ENCODE measurements at places on chromosomes 3 and 15.

GRCh38 chr15:68620721-68621527 is 42.1 kb downstream of the CORO2B start:
- DNase-seq: no peak

DNA sequence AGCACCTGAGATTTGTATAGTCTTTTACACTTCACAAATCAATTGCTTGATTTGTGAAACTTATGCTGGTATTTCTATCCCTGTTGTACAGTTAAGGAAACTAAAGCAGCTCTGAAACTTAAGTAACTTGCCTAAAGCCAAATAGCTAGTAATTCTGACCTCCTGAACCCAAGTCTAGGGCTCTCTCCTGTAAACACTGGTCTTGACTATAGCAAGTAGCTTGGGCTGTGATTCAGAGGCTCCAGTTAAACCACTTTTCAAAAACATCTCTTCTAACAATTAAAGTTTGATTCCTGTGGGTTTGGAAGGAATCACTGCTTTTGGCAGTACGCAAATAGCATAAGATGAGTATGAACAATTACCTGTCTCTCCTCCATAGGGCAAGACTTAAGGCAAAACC is 18.5 kb upstream of the CMTM8 start:
- DNase-seq: no peak

- no peak for DNase-seq
Observed at GRCh38 chr3:10520072-10520471, 14.7 kb upstream of the ATP2B2 start.

DNA sequence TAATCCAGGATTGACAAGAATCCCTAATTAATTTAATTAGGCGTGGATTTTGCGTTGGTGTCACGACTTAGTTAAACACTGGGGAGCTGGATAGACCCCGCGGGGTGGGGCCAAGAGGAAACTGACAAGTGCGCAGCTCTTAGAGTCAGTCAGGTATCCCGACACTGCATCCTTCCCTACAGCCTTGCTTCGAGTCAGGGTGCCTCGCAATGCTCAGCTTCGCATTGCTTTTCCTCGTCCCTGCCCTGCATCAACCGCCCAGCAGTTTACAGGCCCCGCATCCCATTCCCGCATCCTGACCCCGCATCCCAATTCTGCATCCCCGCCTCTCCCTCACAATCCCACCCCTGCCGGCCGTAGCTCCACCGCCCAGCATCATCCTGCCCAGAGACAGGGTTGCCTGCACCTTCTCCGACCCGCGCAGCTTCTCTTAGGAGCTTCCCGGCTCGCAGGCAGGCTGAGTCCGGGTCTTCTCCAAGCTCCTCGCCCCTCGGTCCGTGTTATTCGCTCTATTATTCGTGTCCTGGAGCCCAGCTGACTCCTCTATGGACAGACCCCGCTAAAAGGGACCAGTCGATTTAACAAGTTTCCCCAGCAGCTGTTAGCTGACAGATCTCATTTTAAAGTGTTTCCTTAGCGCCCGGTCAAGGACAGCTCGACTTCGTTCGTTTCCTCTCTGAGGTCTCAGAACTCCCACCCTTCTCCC is 699 bp upstream of the SHOX2 start:
- DNase-seq: peak; percentile 28

- DNase-seq: peak; percentile 38
Observed at GRCh38 chr3:198079771-198080520, 119.9 kb downstream of the LMLN start.

GRCh38 chr15:100689131-100689899 is 86.9 kb downstream of the ASB7 start:
- no peak for DNase-seq

DNA sequence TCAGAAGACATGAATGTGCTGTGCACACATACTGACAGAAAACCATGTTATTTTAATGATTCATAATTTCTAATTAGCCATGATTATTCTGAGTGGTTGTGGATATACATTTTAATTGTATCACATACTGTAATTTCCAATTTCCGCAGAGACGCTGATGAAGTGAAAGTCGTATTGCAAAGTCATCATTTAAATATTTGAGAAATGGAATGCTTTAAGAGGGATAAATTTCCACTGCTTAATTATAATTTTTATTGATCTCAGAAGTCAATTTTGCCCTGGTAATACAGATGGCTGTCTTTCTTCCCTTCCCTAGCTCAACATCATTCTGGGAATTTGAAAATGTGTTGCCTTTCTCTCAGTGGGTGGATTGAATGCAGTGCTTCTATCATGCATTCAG is 819.3 kb downstream of the ROBO2 start:
- no peak for DNase-seq

- DNase-seq: no peak
Observed at GRCh38 chr3:49462222-49462621, 7.8 kb upstream of the DAG1 start.

GRCh38 chr15:68176601-68177000 is 28.5 kb downstream of the CALML4 start:
- DNase-seq: no peak

- peak; percentile 67 for DNase-seq
Observed at GRCh38 chr15:71048913-71049675, 66.2 kb upstream of the THSD4 start.

GRCh38 chr3:13879946-13880810 is at the start of gene WNT7A:
Gene WNT7A (minus strand): TSS chr3:13880071. CDS start chr3:13879816, 255 bp downstream.
- no peak for DNase-seq

DNA sequence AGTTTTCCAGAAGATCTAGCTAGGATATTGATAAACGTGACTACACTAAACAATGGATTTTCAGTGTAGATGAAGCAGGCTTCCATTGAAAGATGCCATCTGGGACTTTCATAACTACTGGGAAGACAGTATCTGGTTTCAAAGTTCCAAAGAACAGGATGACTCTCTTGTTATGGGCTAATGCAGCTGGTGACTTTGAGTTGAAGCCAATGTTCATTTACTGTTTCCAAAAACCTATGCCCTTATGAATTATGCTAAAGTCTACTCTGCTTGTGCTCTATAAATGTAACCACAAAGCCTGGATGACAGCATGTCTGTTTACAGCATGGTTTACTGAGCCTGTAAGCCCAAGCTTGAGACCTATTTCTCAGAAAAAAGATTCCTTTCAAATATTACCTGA is 245.4 kb downstream of the GBE1 start:
- no peak for DNase-seq

DNA sequence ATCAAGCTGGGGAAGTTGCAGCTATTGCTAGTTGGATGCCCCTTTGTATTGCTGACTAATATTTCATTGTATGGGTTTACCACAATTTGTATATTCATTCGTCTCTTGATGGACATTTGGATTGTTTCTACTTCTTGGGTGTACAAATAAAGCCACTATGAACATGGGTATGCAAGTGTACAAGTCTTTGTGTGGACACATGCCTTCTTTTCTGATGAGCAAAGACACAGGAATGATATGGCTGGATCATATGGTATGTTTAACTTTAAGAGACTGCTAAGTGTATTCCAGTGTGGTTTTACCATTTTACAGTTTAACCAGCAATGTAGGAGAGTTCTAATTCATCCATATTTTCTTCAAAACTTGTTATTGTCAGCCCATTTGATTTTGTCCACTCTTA is 32.2 kb downstream of the NECTIN3 start:
- DNase-seq: no peak

DNA sequence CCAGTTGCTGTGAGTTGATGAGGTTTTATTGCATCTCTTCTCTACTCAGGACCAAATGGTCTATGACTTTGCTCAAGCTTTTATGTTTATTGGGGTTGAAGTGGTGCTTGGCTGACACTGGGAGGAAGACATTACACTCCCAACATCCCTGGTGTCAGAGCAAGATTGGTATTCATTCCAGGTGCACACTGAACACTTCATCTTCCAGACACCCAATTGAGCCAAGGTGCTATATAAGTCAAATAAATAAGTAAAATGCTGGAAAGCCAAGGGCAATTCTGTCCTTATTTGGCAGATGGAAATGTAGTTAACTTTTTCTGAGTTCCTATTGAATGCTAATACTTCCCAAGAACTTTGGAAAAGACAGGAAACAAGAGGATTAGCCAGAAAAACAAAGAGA is 53.2 kb upstream of the CDV3 start:
- no peak for DNase-seq

DNA sequence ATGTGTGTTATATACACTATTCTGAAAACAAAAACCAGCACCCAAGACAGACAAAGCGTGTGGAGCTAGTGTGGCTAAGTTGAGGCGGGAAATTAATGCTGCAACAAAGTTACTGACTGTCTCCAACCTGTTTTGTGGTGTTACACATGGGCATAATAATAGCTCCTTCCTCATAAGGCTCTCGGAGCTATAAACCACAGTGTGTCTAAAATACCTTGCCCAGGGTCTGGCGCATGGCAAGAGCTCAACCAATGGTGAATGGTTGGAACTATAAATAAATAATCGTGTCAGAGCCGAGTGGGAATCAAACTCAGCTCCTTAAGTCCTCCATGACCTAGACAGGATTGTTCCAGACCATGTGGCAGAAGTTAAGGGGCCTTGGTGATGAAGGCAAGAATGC is 35.9 kb upstream of the TFRC start:
- DNase-seq: no peak

DNA sequence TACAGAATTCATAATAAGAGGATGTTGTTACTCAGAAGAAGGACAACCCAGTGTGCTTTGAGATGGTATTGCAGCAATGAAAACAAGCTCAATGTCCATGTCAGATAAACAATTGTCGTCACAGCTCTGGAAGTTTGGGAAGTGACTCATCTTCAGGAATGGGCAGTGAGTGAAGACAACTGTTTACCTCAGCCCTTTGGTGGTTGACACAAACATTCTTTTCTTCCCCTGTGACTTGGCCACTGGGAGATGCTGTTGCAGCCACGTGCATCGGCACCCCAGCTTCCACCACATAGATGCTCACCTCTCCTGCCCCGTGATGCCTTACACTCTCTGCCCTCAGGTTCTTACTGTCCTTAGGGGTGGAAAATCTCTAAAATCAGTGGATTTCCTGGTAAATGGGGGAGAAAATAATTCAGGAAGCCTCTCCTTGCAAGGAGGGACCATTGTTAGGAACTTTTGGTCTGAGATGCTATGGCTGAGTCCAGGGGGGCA is 114.1 kb upstream of the GALNT15 start:
- DNase-seq: peak; percentile 94

GRCh38 chr15:69834267-69834666 is 263.4 kb downstream of the TLE3 start:
- DNase-seq: no peak

- no peak for DNase-seq
Observed at GRCh38 chr15:88882785-88883184, 12.6 kb downstream of the HAPLN3 start.

DNA sequence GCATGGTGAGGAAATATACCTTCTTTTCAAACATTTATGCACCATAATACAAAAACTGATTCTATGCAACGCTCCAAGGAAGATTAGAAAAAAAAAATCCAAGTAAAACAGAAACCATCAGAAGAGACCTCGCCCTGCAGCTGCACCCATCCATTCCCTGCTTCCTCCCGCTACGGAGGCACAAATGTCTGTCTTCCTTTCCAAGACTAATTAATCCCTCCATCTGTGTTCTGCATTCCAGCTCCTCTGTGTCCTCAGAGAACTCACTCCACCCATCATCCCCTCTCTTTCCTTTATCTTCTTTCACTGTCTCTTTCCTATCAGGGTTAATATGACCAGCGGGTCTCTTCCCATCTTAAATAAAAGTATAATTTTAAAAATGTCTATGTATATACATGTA is 196.1 kb downstream of the ADAMTSL3 start:
- no peak for DNase-seq

- no peak for DNase-seq
Observed at GRCh38 chr15:74172701-74173379, 670 bp upstream of the ISLR start.

- no peak for DNase-seq
Observed at GRCh38 chr3:40869939-40870338, 329.4 kb upstream of the CTNNB1 start.

- no peak for DNase-seq
Observed at GRCh38 chr3:109869586-109869985, 532.2 kb upstream of the DPPA4 start.

DNA sequence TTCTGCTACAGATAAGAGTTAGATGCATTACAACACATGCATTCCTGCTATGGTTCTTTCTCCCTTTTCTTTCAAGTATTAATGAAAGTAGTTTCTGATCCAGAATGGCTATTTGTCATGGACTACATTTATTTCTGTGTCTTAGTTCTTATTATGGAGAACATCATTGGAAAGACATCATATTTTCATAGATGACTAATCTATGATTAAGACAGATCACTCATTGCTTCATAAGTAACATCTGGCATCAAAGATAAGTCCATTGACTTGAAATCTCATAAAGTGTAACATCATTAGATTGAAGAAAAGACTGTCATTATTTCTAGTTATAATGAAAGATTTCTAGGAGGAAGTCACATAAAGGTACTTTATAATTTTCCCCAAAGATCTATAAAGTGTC is 366.7 kb downstream of the NSUN3 start:
- DNase-seq: no peak

DNA sequence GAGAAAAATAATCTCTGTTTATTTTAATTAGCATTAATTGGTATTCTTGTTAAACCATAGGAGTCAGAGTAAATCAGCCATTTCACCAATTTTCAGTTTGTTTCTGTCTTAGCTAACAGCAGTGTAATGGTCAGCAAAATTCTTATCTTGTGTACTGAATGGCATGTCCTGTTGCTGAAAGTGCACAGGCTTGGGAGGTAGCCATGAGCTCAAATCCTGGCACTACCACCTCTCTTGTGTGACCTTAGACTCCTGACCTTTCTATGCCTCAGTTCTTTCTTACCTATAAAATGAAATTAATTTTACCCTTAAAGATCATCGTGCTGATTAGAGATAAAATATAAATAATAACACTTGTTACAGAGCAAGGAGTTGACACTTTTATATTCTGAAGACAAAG is 35.8 kb downstream of the MLH1 start:
- no peak for DNase-seq

DNA sequence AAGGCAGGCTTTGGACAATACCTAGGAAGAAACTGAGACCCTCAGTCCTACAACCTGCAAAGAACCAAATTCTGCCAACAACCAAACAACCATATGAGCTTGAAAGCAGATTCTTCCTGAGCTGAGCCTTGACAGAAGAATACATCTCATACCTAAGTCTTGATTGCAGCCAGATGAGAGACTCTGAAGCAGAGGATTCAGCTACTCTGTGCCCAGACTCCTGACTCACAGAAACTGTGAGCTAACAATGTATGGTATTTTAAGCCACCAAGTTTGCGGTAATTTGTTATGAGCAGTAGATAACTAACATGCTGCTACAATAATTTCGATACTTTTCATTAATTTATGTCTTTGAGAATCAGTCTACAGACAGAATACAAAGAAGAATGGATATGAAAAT is 325.1 kb upstream of the CBLB start:
- no peak for DNase-seq

DNA sequence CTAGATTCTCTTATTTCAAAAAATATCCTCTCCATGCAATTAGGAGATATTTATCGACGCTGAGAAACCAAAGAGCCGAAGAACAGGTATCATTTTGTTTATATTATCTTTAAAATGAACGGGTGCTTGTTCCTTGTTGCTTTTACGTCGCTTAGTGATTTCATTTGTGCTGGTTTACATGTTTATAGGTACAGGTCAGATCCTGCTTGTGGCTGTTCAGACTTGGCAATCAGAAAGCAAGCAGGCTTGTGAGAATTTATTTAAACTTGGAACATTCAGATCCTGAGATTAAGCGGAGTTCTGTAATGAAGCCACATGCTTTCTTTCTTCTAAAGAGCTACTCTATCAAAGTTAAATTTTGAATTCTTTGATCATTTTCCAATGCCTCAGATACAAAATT is 43.0 kb upstream of the ATP2C1 start:
- DNase-seq: no peak

- DNase-seq: no peak
Observed at GRCh38 chr3:99324636-99325203, 313.7 kb upstream of the COL8A1 start.

- no peak for DNase-seq
Observed at GRCh38 chr3:42739401-42740158, 33.5 kb downstream of the CCDC13 start.

Data from ACHN (cell line).